ENCODE measurements at places on chromosomes 7 and 10. TPM values are rescaled to one million over a fixed set of nuclear protein-coding genes. Genes with fewer than 3 reads are reported as not detected.

TASOR2 gene
- 24.5 TPM for total RNA-seq

PAX4 gene
- total RNA-seq, result not detected

- no peak for DNase-seq
Observed at GRCh38 chr7:39608278-39608677, 15.1 kb upstream of the RALA start.

DNA sequence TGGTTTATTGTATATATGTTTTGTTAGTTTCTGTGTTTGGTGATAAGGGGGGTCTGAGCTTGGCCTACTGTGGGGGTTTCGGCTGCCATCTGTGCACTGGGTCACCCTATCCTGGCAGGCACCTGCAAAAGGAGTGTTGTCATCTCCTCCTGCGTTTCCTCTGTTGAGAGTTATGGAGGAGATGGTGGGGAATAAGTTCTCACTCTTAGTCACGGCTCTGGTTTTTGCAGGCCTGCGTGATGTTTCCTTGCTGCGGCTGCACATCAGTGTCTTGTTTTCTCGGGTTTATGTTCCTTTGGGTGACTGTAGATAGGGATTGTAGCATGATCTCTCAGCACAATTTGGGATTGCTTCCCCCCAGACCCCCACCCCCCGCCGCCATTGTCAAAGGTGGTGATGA is 36.8 kb downstream of the CCM2 start:
- DNase-seq, result no peak

DNA sequence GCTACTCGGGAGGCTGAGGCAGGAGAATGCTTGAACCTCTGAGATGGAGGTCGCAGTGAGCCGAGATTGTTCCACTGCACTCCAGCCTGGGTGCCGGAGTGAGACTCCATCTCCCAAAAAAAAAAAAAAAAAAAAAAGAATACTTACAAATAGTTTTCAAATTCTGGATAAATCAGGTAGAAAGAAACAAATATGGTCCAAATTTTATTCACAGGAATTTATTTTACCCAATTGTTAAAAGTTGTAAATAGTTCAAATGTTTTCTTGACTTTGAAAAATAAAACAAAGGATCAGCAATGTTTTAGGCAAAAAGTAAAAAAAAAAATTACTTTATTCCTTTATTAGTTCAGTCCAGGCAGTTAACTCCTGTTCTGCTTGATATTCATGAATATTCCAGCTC is 172.9 kb upstream of the NAMPT start:
- DNase-seq, result no peak
